CD4-positive, alpha-beta T cell treated with Interleukin-17A for 1 hour (primary cell): ENCODE measurements at places on chromosomes 13 and 19.

DNA sequence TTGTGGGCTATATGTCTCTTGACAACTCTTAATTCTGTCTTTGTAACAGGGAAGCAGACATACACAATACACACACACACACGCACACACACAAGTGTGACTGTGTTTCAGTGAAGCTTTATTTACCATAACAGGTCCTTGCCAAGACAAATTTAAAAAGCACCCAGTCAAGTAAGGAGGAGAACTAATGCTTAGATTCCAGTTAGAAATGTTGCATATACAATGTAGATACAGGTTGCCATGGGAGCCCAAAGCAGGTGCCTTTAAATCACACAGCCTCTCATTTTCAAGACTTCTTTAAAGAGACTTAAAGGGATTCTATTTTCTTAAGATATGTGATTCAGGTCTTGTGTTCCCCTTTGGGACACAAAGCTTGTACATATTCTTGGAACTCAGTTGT is 1551.9 kb downstream of the EFNB2 start:
- no peak for DNase-seq

- DNase-seq: no peak
Observed at GRCh38 chr19:1206150-1206863, 729 bp downstream of the STK11 start.

GRCh38 chr13:75393839-75394520 is 88.0 kb downstream of the TBC1D4 start:
- no peak for DNase-seq

GRCh38 chr19:45824041-45824471 is 8.9 kb upstream of the RSPH6A start:
- DNase-seq: no peak

- DNase-seq: peak; percentile 83
Observed at GRCh38 chr19:11422163-11423065, 3.3 kb upstream of the RGL3 start.

DNA sequence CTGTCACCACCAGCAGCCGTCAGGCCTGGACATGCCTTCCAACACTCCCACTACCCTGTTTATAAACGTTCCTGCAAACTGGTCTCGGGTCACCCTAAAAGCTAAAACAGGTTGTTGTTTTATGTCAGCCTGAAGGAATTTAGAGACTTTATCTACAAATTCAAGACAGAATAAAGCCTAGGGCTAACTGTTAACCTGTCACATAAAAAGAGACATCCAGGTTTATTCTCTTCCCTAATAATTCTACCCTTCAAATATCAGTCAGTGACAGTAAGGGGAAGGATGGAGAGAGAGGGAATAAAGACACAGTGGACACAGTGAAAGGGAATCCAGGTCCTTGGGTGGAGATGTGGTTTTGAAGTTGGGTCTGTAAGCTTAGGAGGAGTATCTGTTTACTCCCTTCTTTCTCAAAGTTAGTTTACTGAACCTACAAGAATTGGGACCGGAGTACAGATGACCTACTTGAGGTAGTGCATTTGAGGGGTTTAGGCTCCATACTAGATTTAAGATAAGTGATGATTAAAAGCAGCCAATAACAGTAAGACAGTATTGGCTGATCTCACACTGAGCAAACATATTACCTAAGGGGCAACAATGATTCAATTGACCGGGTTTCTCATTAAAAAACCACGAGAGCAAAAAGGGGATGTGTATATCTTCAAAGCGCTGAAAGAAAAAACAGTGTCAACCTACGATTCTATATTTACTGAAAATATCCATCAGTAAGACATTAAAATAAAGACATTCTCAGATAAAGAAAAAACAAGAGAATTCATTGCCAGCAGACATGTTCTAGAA is 142.7 kb downstream of the USP12 start:
- DNase-seq: no peak

DNA sequence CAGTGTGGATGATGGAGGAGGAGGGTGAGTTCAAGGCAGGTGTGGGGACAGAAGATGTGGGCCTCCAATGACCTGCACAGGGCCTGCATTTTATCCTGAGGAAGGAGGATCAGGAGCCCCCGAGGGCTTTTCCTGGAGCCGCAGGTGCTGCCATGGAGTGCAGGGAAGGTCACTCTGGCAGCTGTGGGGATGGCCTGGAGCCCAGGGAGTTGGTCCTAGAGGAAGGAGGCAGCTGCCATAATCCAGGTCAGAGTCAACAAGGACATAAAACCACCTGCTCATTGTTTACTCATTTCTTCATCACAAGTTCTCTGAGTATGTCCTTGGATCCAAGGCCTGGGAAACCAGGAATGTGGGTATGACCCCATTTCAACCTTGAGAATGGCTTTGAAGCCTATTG is 87.2 kb downstream of the SCGB2B2 start:
- DNase-seq: no peak

DNA sequence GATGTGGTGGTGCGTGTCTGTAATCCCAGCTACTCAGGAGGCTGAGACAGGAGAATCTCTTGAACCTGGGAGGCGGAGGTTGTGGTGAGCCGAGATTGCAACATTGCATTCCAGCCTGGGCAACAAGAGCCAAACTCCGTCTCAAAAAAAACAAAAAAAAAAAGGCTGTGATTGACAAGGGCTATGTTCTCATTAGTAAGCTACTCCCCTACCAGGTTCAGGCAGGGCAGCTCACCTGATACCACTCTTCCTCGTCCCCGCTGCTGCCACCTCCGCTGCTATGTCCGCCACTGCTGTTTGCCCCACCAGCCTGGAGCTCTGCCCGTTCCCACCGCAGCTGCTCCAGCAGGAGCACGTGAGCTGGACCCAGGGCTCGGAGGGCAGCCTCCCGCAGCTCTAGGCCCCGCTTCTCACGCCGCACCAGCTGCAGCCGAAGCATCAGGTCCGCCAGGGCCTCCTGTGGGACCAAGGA is 9.4 kb downstream of the USHBP1 start:
- DNase-seq: no peak

GRCh38 chr19:39802958-39803357 is 24.3 kb downstream of the LEUTX start:
- DNase-seq: no peak

DNA sequence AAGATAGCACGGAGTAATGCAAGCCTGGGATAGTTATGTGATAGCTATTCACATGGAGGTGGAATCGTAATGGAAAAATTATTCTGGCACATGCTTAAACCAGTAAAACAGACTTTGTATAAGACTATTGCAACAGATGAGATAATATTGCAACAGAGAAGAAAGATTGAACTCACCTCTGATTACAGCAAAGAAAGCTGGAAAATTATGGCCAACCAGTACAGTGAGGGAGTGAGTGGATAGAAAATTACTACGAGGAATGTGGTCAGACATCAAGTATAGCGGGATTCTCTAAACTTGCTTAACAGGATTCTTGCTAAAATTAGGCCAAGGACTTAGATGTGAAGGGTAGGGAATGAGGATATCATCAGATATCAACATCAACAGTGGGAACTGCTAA is 397.6 kb upstream of the KLHL1 start:
- DNase-seq: no peak

- DNase-seq: no peak
Observed at GRCh38 chr13:75792526-75793187, 156.5 kb downstream of the LMO7 start.

DNA sequence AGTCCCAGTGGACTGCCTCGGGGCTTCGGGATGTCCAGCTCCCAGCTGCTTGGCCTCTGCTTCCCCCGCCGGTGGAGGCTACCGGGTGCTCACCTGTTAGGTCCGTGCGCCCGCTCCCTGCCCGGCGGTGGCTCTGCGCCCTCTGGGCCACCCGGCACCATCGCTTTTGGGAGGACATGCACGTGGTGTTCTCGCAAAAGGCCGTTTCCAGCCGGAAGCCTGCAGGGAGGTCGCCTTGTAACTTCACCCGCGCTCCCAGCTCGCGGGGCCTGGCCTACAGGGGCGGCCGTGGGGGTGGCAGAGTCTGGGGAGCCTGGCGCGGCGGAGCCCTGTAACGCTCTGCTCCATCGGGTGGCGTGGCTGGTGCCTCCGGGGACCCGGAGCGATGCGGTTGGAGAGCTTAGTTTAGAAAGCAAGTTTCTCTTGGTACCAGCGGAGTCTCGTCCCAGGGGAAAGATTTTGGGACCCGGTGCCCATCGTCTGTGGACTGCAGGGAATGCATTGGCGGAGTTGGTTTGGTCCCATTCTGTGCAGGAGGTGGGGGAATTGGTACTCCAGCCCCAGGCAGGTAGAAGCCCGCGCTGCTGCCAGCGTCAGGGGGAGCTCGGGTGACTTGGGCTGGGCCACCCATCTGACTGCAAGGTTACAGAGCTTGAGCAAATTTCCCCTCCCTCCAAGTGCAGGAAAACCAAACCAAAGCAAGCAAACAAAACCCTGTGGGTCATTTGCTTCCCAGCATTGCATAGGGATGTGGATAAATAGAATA is 673 bp downstream of the SPATA13 start:
- DNase-seq: peak; percentile 42

DNA sequence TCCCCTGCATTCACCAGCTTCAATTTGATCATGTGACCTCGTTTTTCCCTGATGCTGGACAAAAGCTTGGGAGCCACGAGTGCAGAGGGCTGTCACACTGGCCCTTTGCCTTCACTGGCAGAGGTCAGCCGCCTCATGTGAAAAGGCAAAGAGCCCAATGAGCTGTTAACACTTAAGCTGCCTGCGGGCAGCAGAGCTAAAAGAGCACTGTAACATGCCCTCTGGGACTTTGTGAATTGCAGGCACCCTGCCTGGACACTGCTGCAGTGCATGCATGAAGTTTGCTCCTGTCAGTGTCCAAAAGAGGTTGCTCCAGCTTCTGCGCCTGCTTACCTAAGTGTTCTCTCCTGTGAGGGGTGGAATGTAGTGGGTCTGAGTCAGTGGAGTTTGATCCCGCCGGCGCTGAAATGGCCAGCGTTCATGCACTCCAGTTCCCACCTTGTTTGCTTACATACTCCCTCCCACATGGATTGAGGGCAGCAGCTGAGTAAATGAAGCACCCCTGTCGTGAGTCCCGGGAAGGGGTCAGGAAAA is 193.7 kb downstream of the RFC3 start:
- DNase-seq: no peak

DNA sequence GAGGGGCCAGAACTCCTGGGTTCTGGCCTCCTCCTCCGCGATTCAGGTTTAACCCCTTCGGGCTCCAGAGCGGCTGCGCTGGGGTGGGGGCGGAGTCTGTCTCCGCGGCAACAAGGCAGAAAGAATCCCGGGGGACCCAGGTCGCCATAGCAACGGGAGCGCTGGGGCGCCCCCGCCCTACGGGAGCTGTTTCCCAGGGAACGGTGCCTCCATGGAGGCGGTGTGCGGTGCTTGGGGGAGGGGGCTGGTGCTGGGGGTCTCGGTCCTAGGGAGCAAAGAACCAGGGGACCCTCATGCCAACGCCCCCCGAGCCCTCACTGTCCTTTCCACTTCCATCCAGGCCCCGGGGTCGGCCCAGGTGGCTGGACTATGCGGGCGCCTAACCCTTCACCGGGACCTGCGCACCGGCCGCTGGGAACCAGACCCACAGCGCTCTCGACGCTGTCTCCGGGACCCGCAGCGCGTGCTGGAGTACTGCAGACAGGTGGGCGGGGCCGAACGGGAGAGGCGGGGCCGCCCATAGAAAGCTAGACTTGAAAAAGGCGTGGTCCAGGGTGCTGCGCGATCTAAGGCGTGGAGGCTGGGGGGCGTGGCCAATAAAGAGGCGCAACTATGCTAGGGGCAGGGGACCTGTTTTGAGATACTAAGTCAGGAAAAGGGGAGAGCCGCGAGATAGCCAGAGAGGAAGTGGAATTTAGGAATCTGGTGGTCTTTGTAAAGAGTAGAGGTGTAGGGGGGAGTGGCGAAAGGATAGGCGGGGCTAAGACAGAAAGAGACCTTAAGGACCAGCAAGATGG is 1.2 kb downstream of the APLP1 start:
- peak; percentile 86 for DNase-seq

GRCh38 chr13:32737679-32738078 is 151.4 kb downstream of the PDS5B start:
- DNase-seq: no peak

GRCh38 chr19:16901491-16902175 is 12.8 kb downstream of the F2RL3 start:
- DNase-seq: no peak

GRCh38 chr13:110103534-110103933 is 203.4 kb downstream of the COL4A1 start:
- DNase-seq: no peak

DNA sequence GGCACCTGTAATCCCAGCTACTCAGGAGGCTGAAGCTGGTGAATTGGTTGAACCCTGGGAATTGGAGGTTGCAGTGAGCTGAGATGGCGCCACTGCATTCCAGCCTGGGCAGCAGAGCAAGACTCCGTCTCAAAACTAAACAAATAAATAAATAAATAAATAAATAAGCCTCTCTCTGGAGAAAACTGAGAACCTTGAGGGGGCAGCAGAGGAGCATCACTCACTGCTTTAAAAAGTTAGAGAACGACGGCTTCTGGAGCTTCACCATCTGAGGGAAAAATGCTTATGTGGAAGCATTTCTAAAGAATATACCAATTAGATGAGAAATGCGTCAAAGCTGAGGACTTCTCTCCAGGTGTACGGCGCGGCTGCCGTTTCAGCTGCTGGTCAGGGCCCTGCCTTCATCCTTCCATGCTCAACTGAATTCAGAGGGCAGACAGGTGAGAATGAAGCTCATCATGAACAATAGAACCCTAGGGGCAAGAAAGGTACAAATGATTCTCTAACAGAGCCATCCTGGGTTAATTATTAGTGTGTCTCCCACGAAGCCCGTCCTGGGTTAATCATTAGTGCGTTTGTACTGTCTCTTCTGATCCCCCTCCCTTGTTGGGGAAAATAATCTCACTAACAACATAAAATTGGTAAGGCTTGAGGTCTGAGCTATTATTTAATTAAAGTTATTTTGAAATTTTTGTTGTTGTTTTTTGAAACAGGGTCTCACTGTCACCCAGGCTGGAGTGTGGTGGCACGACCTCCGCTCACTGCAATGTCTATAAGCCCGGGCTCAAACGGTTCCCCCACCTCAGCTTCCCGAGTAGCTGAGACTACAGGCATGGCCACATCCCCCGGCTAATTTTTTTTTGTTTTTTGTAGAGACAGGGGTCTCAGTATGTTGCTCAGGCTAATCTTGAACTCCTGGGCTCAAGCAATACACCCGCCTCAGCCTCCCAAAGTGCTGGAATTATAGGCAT is 80.1 kb downstream of the IPO5 start:
- no peak for DNase-seq

DNA sequence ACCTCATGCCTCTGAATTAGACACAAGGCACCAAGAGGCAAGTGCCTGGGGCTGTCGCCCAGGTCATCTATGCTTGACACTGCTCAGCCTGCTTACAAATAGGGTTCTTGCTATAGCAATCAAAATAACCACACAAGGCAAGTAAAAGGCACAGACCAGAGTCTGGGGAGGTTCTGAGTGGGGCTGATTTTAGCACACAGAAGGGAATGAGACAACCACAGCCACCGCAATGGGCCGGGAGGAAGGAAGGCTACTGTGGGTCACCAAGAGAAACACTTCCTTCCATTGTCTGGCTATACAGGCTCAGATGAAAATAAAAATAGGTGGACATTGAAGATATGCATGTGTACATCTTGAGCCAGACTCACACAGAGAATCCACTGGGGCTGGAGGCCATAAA is 159.1 kb downstream of the DLEU7 start:
- DNase-seq: no peak
